Activated CD4-positive, alpha-beta T cell treated with anti-CD3 and anti-CD28 coated beads for 4 hours (primary cell): ENCODE measurements at places on chromosomes 4 and X.

- DNase-seq: no peak
These were observed 281.3 kb downstream of the PPP3CA start for GRCh38 chr4:101065935-101066485.

DNA sequence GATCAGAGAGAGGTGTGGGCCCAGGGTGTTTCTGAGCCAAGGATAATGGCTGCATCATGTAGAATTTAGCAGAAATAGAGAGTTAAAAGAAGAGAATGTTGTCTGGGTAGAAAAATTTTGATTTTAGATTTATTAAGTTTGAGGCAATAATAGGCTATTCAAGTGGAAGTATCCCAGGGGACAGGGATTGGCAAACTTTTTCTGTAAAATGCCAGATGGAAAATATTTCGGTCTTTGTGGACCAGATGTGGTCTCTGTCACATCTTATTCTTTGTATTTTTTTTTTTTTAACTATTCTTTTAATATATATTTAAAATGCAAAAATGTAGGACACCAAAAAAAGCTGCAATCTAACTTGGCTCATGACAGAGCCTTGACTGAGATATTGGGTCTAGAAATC is 33.1 kb downstream of the IL15 start:
- no peak for DNase-seq

DNA sequence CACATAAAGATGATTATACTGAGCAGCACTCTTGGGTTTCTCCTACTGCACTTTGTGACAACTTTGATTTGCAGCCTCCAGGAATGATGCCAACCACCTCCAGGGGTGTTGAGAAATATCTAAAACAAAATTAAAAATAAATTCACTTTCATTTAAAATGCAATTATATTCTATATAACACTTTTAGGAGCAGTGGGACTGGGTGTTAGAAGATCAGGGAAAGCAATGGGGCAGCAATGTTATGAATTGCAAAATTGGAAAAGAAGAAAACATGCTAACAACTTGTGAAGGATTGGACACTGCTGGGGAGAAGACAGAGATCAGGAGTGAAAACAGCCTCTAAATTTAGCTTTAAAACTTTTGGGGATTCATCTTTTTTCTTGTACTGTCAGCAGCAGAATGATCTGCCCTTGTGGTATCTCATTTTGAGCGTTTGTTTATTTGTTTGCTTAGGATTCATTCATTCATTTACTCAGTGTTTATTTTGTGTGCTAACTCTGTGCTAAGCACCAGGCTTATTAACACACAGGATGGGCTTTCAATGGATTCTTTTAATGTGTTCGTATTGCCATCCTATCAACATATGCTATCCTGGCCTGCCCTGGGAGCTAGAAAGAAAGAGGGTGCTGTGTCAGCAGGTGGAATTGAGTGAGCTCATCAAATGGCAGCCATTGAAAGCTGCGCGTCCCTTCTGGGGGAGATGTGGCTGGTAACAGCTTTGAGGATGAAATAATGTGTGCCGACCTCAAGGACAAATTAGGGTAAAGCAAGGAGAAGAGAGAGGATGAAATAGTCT is 96.5 kb downstream of the FRMPD4 start:
- no peak for DNase-seq

GRCh38 chrX:44876086-44876485 is 3.1 kb downstream of the KDM6A start:
- no peak for DNase-seq

GRCh38 chrX:118536687-118537461 is 41.3 kb downstream of the DOCK11 start:
- peak; percentile 42 for DNase-seq

DNA sequence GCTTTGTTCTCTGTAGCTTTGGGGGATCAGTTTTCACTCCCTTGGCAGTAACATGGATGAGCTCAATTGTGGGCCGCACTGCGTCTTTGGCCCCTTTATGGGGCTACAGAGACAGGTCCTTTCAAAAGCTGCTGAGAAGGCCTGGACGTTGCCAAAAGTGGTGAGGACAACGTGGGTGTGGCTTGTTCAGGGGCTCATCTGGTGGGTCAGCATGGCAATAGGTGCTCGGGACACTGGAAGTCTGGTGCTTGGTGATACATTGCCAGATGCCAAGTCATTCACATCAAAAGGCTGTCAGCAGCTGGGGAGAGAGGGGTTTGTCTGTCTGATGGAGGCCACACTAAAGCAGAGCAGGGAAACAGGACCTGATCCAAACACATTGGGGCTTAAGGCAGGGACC is 149.8 kb upstream of the EOLA2 start:
- DNase-seq: no peak

DNA sequence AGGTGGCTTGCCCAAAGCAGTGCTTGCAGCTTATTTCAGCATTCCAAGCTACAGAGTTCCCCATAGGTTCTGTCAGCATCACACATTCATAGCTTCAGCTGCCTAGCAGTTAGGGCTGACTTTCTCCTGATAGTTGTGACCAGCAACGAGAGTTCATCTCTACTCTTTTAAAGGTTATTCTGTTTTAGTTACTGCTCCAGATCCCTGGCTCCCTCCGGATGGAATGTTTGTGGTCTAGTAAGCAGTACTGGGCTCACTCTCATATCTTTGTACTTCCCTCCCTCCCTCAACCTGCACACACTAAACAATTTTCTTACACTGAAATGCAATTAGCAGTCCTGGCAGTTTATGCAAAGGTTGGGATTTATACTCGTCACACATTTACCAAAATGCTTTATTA is 43.9 kb downstream of the PTTG2 start:
- DNase-seq: no peak

GRCh38 chr4:100742045-100742444 is 224.2 kb upstream of the EMCN start:
- DNase-seq: no peak

GRCh38 chrX:2549876-2550275 is 49.1 kb upstream of the DHRSX start:
- DNase-seq: no peak

- no peak for DNase-seq
These were observed 294.1 kb downstream of the STIM2 start for GRCh38 chr4:27154706-27155105.

- DNase-seq: no peak
These were observed 72.4 kb upstream of the GATB start for GRCh38 chr4:151833174-151833573.

DNA sequence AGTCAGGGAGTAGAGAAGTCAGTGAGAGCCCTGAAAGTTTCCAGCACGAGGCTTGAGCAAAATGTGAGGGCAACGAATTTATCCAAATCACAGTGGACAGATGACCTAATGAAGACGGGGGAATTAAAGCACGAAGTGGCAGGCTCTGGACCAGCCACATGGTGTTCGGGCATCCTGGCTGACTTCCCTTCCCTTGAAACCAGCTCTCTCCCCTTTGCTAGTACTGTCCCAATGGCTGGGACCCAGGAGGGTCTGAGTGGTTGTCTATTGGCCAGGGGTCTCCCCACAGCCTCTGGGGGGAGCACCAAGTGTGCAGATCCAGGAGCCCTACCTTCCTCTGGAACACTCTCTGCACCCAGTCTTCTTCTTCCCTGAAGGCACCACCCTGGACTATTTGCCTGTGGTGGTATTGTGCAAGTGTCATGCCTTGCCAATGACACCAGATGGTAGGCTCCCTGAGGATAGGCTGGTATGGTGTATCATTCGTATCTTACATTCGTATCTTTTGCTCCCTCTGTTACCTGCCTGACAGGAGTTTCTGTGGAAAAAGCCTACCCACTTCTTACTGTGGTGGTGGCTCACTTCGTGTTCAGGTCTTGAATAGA is 2.1 kb downstream of the APLN start:
- DNase-seq: no peak

DNA sequence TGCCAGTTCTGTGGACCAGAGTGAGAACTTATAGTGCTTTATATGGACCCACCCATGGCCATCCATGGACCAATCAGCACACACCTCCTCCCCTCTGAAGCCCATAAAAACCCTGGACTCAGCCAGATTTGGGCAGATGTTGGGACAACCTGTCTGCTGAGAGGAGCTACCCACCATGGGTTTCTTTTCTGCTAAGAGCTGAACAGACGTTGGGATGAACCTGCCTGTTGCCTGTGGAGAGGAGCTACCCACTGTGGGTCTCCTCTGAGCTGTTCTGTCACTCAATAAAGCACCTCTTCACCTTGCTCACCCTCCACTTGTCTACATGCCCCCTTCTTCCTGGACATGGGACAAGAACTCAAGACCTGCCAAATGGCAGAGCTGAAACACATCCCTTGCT is 9.0 kb upstream of the HSD17B11 start:
- DNase-seq: no peak

DNA sequence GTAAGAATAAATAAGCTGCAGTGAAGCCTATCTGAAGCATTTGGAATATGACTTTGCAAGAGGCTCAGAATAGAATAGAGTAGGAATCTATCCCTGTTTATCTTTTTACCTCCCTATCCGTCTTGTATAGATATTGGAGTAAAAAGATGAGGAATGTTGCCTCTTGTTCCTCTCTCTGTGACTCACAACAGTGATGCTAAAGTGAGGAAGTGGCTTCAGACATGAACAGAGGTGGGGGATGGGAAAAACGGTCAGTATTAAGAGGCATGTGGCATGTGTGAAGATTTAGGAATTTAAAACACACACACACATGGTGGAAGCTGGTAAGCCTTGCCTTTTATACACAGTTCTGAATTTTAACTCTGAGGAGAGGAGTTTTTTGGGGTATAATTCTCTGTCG is 3.8 kb upstream of the DCAF4L1 start:
- DNase-seq: no peak

- no peak for DNase-seq
These were observed 616.9 kb downstream of the FSTL5 start for GRCh38 chr4:161546902-161547301.

GRCh38 chr4:144185086-144185485 is 44.6 kb upstream of the GYPA start:
- DNase-seq: no peak

- no peak for DNase-seq
These were observed 1.7 kb downstream of the EIF1AX start for GRCh38 chrX:20139966-20140365.

DNA sequence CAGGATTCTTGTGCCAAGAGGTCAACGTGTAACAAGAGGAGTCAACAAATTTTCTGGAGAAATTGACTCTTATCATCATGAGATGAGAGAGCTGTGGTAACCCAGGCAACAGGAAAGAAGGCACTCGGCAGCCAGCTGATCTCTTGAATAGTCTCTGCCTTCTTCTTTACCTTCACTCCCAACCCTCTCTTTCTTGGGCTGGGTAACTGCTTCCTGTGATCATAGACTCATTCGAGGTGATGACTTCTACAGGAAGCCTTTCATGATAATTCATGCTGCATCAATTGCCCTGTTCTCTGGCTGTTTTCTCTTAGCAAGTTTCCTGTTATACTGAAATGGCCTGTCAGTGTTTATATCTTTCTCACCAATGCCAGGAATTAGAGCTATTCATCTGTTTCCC is 70.8 kb upstream of the FSTL5 start:
- DNase-seq: no peak

- DNase-seq: no peak
These were observed 20.2 kb upstream of the CDKN2AIP start for GRCh38 chr4:183424109-183424744.

DNA sequence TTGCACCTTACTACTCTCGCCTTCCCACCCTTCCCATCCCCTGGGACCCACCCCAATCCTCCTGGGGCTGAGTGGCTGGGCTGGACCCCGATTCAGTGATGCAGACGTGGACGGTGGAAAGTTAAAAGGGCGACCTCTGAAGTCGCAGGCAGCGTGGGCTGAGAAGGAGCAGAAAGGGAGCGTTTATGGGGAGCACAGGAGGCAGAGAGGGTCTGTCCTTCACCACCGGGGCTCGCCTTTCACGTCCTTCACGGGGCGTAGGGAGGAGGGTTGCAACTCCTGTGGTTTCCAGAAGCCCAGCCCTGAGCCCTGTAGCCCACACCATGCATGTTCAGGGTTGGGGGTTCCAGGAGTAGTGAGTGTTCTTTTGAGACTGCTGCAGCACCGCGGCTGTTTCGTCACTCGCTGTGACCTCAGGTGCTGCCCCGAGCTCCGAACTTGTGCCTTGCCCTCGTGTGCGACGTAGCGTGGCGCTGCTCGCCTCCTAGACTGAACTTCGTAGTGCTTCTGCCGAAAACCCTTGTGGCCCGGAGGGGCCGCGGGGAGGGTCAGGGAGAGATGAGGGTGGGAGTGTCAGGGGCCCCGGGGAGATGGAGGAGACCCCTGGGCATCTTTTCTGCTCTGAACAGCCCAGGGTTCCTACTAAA is 1.6 kb downstream of the NHS start:
- DNase-seq: no peak

GRCh38 chr4:41957634-41958033 is 22.4 kb downstream of the TMEM33 start:
- DNase-seq: no peak
